ENCODE measurements at places on chromosomes 7 and 10. TPM values are rescaled to one million over a fixed set of nuclear protein-coding genes. Genes with fewer than 3 reads are reported as not detected.

NKX1-2 gene
- not detected for total RNA-seq

DNA sequence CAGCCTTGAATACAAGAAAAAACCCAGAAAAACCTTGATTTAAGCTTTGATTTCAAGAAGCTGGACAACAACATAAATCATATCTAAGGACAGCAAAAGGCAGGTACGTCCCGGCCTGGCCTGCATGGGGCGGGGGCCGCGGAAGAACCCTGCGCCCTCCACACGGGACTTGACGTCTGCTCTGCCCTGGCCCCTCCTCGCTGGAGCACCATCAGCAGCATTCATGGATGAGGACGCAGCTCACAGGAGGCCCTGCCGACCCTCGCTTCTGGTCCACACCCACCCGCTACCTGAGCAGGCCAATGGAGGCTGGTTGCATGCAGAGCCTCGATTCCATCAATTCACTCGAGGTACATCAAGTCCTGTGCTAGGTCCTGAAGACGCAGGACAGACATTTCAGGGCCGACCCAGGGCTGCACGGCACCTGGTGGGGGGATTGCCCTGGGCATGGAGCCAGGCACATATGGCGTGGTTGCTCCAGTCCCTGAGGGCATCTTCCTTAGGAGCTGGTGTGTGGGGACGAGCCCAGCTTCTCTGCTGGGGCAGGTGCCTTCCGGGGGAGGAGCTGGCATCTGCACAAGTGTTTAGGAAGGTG is 63.1 kb upstream of the NKX6-2 start:
- H3K36me3 ChIP-seq = no peaks in the 10 kb centered on the region
- no peak overlapping the region for H3K4me3 ChIP-seq
- H3K4me1 ChIP-seq = no peaks in the 10 kb centered on the region
- H3K27me3 ChIP-seq = no peaks in the 10 kb centered on the region

DNA sequence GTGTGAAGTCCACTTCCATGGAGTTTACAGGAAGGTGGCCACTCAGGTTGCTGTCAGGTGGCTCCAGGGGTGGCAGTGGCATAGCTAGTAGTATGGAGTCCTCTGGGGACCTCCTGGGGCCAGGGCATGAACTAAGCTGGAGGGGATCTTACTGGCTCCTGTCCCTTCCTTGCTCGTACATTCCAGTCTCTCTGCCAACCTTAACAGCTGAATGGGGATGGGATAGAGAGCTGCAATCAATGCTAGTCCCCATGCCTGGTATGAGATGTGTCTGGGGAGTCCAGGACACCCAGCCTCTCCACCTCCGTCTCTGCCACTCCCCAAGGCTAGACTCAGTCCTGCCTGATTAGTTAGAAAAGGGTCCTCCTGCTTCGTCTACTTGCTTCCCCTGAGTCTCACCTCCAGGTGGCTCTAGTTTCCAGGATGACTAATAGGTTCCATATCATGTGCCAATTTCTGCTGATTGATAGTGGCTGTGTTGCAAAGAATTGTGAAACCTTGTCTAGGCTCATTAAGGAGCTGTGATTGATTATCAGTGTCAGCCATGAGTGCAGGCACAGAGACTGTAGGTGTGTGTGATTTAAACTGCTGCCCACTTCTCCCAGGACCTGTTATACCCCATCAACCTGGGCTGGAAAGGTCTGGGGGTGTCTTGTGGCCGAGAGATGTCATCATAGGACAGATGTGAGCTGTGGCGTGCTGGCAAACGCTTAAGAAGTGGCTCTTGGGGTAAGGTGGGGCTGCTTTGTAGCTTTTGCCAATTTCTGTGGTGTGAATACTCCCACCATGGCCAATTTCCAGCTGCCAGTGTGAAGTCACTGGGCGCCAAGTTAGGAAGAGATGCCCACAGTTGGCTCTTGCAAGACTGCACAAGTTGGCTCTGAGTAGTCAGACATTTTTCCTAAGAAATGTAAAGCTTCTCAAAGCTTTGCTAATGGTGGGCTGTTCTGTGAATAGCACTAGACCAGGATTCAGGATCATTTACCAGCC is 59.8 kb downstream of the COL13A1 start:
- H3K4me1 ChIP-seq = peaks cover 6% of the 10 kb centered on the region
- no peaks in the 10 kb centered on the region for H3K36me3 ChIP-seq
- no peak overlapping the region for H3K4me3 ChIP-seq
- H3K27ac ChIP-seq = peak overlapping the region; percentile 34

- peak overlapping the region; percentile 54 for H3K27ac ChIP-seq
- H3K36me3 ChIP-seq = no peaks in the 10 kb centered on the region
- DNase-seq = no peak
- peak overlapping the region; percentile 90 for H3K4me3 ChIP-seq
Measured at GRCh38 chr7:74452748-74453321, 871 bp upstream of the GTF2IRD1 start.

ANKRD22 gene
- not detected for total RNA-seq

DNA sequence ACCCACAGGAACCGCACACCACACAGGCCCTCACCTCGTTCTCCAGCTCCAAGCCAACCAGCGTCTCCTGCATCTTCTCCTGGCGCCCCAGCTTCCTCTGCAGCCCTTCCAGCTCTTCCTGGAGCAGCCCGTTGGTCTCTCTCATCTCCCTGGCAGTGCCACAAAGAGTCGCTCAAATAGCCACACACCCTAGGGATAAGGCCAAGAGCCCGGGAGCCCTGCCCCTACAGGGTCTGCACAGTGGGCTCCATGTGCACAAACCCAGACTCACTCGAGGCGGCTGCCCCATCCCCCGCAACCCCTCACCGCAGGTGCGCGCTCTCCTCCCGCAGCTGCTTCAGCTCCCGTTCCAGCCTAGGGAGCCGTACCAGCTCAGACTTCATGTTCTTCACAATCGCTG is 16.9 kb downstream of the MAD1L1 start:
- H3K27ac ChIP-seq = no peak overlapping the region
- H3K27me3 ChIP-seq = no peaks in the 10 kb centered on the region
- H3K4me1 ChIP-seq = no peaks in the 10 kb centered on the region
- H3K4me3 ChIP-seq = no peak overlapping the region
- peaks cover 83% of the 10 kb centered on the region for H3K36me3 ChIP-seq
- DNase-seq = no peak

DNA sequence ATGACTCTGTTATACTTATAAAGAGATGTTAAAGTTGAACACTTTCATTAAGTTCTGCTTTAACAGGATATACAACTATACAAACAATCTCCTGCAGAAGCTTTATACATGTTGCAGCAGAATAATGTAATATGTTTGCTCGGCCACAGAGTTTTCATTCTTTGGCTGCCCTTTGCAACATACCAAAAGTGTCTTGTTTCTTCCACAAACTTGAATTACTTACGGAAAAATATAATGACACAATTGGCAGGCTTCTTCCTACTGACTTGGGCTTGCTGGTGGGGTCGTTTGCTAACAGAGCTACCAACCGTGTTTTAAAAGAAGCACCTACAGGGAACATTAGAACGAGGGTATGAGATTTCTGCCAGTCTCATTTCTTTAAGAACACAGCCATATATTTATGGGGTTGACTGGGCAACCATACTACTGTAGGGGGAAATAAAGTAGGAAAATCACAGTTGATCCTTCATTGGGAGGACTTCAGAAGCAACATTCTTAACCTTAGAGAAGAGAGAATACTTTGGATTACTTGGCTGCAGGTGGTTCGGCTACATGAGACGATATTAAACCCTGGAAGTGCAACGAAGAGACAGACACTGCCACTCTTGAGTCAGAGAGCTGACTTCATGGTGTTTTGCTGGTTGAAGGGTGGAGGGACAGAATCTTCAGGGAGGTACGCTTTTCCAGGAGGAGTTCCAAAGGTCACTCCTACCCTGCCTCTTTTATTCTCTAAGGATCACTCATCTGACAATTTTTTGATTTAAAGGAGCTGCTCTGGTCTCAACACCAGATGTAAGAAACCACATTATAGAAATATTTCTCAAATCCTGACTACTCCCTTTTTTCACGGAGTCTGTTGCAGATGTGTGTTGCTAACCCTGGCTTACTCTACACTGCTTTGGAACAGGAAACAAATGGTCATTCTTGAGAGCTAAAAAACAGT is 123.9 kb downstream of the SEMA3C start:
- peaks cover 3% of the 10 kb centered on the region for H3K4me1 ChIP-seq
- no peak overlapping the region for H3K4me3 ChIP-seq
- H3K27ac ChIP-seq = no peak overlapping the region
- DNase-seq = no peak
- H3K36me3 ChIP-seq = no peaks in the 10 kb centered on the region
- H3K27me3 ChIP-seq = no peaks in the 10 kb centered on the region

DNA sequence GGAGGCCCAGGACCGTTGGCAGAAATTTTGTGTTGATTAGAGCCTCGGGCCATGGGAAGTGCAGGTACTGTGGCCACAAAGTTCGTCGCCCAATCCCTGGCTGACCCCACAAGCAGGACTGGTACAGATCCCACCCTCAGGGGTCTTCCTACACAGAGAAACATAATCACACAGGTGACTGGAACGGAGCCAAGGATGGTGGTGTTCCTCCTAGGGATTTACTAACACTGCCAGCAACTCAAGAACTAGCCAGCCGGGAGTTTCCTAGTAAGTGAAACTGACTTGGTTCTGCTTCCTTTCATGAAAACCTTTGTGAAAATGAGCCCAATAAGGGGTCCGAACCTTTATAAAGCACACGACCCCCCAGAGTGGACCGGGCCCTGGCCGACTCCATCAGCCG is 5.7 kb downstream of the CUX1 start:
- H3K4me1 ChIP-seq = peaks cover 3% of the 10 kb centered on the region
- peak overlapping the region; percentile 44 for H3K27ac ChIP-seq
- no peaks in the 10 kb centered on the region for H3K36me3 ChIP-seq
- H3K4me3 ChIP-seq = peak overlapping the region; percentile 31
- no peak for DNase-seq

DNA sequence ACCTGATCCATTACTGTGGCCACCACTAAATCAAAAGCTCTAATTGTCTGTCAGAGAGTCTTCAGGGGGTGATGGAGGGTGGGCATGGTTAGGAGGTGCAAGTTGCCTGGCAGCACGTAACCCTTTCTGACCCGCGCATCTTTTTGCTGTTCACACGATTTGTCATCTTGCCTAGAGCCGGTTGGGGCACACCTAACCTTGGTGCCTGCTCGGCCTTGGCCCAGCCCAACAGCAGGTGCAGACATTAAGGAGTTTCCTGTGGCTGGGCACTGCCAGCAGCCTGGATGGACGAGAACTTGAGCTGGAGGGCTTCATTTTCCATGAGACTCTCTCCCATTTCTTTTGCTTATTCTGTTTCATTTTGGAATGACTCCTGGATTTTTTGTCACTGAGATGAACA is 41.0 kb upstream of the PTF1A start:
- no peaks in the 10 kb centered on the region for H3K27me3 ChIP-seq
- DNase-seq = no peak
- H3K4me1 ChIP-seq = no peaks in the 10 kb centered on the region
- H3K4me3 ChIP-seq = no peak overlapping the region
- H3K36me3 ChIP-seq = no peaks in the 10 kb centered on the region
- H3K27ac ChIP-seq = no peak overlapping the region

DNA sequence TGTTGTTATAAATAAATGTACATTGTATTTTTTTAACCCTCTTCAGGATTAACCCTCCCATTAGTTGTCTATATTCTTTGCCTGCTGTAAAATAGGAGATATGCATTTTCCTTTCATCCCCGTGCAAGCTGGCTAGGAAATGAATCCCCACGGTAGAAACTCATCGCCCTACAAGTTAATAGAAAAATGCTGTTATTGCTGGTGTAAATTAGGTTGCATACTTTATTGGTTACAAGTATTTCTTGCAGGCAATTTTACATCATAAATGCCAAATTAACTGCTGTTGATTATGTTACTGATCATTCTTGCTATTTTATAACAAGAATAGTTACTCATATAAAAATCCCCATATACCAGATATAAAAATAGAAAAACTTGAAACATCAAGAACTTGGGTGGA is 454.2 kb upstream of the KLF6 start:
- no peak for DNase-seq
- H3K4me3 ChIP-seq = no peak overlapping the region
- no peaks in the 10 kb centered on the region for H3K27me3 ChIP-seq
- no peaks in the 10 kb centered on the region for H3K4me1 ChIP-seq
- H3K36me3 ChIP-seq = peaks cover 16% of the 10 kb centered on the region

HOXA6 gene
- total RNA-seq = 15.3 TPM

ODAD2 gene
- not detected for total RNA-seq

GPC2 gene
- not detected for total RNA-seq

DNA sequence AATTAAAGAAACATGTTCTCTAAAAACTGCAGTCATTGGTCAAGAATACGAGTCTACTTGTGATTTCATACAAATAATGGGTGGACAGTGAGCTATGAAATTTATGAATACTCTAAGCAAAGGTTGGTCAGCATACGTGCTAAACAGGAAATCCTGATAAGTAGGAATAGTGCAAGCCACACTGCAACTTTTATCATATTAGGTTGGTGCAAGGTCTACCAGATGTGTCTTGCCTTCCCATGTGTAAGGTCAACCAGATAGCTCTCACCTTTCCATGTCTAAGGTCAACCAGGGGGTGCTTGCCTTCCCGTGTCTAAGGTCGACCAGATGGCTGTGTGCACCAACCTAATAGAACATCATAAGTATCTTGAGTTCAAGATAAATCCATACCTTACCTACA is 2.0 kb upstream of the ITGB1 start:
- peak overlapping the region; percentile 90 for H3K4me3 ChIP-seq
- DNase-seq = no peak
- peaks cover 35% of the 10 kb centered on the region for H3K4me1 ChIP-seq
- no peaks in the 10 kb centered on the region for H3K27me3 ChIP-seq

IFIT1B gene
- total RNA-seq = not detected

CLIP2 gene
- 50.2 TPM for total RNA-seq

GRCh38 chr7:149291036-149291780 is 29.2 kb downstream of the ZNF783 start:
- H3K27ac ChIP-seq = no peak overlapping the region
- no peak for DNase-seq
- H3K27me3 ChIP-seq = no peaks in the 10 kb centered on the region
- peaks cover 24% of the 10 kb centered on the region for H3K36me3 ChIP-seq
- H3K4me1 ChIP-seq = no peaks in the 10 kb centered on the region
- H3K4me3 ChIP-seq = no peak overlapping the region

AKR1C4 gene
- total RNA-seq = not detected

GRCh38 chr10:101745074-101745696 is 30.7 kb downstream of the FGF8 start:
- H3K4me3 ChIP-seq = no peak overlapping the region
- no peak overlapping the region for H3K27ac ChIP-seq
- no peaks in the 10 kb centered on the region for H3K27me3 ChIP-seq
- DNase-seq = no peak

GRCh38 chr7:140022582-140023211 is 40.1 kb downstream of the PARP12 start:
- H3K4me1 ChIP-seq = peaks cover 3% of the 10 kb centered on the region
- H3K36me3 ChIP-seq = peaks cover 19% of the 10 kb centered on the region
- H3K27ac ChIP-seq = peak overlapping the region; percentile 31

GRCh38 chr7:44309271-44310091 is 15.9 kb downstream of the CAMK2B start:
- H3K36me3 ChIP-seq = no peaks in the 10 kb centered on the region
- peak overlapping the region; percentile 52 for H3K4me3 ChIP-seq
- no peaks in the 10 kb centered on the region for H3K4me1 ChIP-seq
- no peak overlapping the region for H3K27ac ChIP-seq
- DNase-seq = peak; percentile 74

DNA sequence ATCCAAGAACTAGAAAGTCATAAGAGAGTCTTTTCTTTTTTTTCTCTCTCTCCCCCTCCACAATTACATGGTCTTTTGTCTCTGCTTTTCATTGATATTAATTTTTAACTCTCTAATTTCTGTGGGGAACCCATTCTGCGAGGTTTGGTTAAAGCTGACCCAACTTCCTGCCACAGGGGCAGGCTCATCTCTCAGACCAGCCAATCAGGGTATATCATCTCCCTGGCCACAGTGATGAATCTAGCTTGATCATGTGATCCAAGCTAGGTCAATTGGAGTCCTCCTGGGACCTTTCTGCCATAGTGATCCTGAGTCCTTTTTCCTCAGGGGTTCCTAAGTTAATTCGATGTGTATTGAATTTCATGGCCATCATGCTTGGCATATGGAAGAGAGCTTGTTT is 38.0 kb upstream of the TRUB1 start:
- no peaks in the 10 kb centered on the region for H3K4me1 ChIP-seq
- H3K27ac ChIP-seq = no peak overlapping the region
- no peaks in the 10 kb centered on the region for H3K36me3 ChIP-seq
- DNase-seq = no peak
- no peak overlapping the region for H3K4me3 ChIP-seq

Data from ascending aorta (tissue), 2 donors.